ENCODE measurements at places on chromosomes 13 and 19. TPM values are rescaled to one million over a fixed set of nuclear protein-coding genes. Genes with fewer than 3 reads are reported as not detected.

Gene NLRP7
- total RNA-seq, result not detected

Gene KCNJ14
- total RNA-seq, result 0.76 TPM

Gene NDFIP2
- total RNA-seq, result 110 TPM

Gene NTN5
- not detected for total RNA-seq

DNA sequence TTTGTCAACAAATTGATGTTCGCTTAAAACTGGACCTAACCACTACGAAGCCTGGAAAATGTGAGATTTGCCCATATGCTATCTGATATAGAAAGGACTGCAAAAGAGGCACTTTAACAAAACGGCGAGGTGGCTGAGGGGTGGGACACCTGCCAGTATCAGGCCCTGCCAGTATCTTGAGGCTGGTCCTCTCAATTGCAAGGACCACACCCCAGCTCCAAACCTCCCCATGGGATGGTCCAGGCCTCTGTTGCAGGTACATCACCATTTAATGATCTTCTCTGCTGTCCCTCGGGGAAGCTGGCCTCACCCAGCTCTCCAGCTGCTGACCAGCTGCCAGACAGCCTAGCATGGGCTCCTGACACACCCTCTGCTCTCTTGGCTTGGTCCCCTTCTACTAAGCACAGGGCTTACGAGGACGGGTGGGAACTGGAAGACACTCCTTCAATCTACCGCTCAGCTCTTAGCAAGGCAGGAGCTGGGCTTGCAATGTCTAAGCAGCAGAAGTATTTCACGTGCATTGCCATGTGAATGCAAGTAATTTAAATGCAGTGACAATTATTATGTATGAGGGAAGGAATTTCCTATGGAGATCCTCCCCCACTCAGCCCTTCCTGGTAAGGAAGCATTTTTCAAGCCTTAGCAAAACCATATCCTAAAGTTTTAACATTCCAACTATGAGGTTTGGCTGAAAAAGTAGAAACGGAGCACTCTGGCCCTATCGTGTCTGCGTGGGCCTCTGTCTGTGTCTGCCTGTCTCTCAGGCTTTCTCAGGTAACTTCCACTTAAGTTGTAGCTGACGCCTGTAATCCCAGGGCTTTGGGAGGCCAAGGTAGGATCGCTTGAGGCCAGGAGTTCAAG, 63.9 kb downstream of the LATS2 start:
- peak; percentile 36 for ATAC-seq

- no peak for ATAC-seq
Measured at GRCh38 chr13:49986471-49986870, 10.4 kb upstream of the TRIM13 start.

DNA sequence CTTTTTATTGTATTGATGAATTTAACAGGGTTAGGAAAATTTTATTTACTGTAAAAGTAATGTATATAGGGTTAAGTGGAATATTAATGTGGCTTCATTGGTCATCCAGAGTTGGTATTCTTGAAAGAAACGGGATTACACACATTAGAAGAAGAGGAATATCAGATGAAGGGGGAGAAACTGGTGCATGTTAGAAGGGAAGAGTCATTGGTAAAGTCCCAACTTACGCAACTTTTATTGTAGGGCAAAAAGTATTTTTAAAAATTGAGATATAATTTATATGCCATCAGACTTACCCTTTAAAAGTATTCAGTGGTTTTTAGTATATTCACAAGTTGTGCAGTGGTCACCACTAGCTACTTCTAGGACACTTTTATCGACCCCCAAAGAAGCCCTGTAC, 47.3 kb downstream of the DNAJC3 start:
- no peak for ATAC-seq

- peak; percentile 91 for ATAC-seq
Measured at GRCh38 chr13:72960541-72960940, 98.3 kb upstream of the KLF5 start.

DNA sequence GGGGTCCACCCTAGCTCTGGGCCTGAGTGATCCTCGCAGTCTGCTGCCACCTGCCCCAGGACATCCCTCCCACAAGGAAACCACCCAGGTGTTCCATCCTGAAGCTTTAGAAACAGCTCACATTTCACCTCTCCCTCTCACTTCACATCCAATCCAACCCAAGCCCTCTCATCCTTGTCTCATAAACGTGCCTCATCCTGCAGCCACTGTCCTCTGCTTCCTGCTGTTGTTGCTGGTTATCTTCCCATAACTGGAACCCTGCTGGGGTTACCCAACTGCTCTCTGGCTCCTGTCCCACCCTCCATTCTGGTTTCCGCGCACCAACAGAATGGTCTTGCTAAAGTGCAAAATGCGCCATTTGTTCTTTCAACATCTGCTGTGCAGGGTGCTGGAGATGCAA, 59.7 kb upstream of the MTIF3 start:
- no peak for ATAC-seq

DNA sequence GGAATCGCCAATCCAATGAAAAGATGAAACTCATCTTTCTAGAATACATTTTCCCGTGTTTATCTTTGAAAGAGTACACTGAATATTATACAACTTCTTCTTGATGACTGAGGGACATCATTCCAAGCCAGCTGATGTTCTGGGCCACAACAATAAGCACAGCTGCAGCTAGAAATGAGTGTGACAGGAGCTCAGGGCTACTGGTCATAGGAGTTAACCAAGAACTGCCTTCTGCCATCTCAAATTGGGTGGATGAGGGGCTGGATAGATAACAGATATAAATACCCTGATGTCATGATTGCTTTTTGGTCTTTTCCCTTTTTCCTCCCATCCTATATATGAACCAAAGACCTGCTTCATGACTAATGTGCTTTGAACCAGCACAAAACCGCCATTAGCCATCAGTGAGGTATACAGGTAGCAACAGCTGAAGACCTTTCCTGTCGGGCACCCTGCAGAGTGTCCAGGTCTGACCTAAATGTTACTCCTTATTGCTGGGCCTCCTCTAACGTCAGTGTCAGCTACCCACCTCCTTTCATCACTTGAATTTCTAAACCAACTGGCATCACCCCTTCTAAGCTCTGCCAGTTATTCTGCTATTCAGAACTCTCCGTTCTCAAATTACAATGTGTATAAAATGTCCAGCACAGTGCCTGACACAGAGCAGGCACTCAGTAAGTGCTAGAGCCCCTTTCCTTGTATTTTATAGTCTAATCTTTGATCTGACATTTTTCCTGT, 178.2 kb downstream of the ENOX1 start:
- ATAC-seq, result no peak

DNA sequence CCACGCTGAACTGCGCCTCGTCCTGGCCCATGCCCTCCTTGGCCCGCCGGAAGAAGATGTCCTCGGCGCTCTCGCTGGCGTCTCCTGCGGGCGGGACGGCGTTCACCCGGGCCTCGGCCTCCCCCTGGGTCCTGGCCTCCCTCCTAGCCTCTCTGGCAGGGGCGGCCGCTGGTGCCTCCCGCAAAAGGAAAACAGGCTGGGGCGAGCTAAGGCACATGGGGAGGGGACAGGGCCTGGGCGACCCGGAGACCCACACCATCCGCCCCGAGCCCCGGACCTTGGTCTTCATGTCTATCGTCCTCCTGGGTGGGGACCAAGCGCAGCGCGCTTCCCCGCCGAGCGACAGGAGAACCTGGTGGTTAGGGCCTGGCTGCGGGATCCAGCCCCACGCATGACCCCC, 5.7 kb upstream of the TBXA2R start:
- ATAC-seq, result no peak

Measured in esophagus mucosa (tissue), 1 donor.